NCI-H2081 (cell line): ENCODE measurements at places on chromosomes 3 and 15.

DNA sequence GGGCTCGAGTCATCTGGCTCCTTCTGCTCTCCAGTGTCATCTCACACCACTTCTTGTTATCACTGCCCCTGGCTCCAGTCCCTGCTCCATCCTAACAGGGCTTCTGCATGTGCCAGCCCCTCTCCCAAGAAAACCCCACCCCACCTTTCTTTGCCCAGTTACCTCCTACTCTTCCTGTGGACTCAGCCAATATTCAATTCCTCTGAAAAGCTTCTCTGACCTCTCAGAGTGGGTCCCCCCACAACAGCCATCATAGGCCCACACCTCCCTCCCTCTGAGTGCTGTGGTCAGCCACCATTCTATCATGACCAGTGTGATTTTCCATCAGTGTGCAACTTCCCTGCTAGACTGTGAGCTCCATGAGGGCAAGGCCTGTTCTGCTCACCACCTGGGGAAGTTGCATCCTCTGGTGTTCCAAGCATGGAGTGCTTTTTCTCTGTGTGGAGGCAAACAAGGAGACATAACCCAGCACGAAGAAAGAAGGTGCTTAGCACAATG lies 71.6 kb downstream of the ADCY5 start:
- no peak for DNase-seq

DNA sequence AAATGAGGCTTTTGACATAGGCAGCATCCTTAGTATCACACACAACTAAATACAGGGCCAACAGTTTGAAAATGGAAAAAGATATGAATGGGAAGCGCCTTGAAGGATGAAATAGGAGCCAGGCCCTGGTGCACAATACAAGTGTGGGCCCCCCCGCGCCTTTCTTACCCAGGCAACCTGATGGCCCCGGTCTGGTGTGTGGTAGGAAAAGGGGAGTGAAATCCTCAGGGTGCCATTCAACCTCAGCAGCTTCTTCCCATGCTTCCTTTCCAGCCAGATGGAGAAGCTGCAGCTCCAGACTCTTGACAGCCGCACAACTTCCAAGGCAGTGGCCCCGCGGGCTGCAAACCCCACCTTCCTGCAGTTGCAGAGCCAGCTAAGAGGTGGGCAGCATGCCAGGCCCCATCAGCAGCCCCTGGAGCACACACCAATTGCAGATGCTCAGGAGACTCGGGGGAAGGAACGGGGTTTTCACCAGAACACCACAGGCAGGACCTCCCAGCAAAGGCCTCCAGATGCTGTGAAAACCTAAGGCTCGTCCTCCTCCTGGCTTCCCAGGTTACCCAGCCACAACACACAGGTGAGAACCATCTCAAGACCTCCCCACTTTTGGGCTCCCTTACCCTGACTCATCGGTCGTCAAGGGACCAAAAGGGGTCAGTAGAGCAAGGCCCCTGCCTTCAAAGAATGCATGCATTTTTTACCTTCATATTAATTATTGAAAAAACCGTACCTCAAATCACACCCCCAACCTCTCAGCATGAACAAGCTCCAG lies 101.6 kb downstream of the CPN2 start:
- peak; percentile 45 for DNase-seq

DNA sequence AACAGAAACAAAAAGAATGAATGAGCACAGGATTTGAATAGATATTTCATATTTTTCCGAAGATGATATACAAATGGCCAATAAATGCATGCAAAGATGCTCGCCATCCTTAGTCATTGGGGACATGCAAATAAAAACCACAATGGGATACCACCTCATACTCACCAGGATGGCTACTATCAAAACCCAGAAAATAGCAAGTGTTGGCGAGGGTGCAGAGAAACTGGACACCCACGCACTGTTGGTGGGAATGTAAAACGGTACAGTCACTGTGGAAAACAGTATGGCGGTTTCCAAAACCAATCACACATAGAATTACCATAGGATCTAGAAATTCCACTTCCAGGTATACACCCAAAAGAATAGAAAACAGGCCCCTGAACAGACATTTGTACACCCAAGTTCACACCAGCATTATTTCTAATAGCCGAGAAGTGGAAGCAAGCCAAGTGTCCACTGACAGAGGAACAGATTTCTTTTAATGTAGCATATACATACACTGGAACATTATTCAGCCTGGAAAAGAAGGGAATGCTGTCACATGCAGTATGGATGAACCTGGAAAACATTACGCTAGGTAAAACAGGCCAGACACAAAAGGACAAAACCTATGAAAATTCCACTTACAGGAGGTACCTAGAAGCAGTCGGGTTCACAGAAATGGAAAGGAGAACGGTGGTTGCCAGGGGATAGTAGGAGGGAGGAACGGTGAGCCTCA lies 3.6 kb downstream of the RNF168 start:
- DNase-seq: no peak

DNA sequence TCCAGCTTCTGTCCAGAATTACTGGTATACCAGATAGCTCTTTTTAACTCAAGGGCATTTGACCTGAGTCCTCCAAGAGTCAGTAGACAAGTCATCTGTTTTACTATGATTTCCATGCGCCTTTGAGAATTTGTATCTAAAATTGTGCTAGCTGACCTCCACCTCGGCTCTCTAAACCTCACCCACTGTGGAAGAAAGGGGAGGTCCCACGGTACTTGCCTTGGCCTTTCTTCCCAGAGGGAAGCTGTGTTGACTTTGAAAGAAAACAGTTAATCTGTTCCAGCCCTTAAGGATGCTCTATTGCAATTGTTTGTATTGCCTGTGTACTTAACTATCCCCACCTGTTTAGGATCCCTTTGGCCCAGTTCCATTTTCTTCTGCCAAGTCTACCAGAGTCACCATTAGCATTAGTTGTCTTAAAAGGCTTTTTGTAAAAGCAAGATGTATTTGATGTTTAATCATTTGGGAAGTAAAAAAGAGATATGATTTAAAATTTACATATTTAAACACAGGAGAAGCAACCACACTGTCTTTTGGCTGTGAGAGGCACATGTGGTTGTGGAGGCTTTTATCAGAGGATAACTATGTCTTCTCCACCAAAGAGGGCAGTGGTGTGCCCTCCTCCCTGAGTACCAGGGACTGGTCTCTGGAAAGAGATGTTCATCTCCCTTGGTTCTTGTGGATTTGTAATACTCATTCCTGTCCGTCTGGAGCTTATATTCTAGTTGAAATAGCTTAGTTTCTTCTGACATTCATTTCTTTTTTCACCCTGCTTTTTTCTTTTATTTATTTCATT lies 88.8 kb downstream of the CRTC3 start:
- peak; percentile 67 for DNase-seq

- no peak for DNase-seq
Measured at GRCh38 chr3:9912294-9912935, 4.5 kb upstream of the IL17RC start.

DNA sequence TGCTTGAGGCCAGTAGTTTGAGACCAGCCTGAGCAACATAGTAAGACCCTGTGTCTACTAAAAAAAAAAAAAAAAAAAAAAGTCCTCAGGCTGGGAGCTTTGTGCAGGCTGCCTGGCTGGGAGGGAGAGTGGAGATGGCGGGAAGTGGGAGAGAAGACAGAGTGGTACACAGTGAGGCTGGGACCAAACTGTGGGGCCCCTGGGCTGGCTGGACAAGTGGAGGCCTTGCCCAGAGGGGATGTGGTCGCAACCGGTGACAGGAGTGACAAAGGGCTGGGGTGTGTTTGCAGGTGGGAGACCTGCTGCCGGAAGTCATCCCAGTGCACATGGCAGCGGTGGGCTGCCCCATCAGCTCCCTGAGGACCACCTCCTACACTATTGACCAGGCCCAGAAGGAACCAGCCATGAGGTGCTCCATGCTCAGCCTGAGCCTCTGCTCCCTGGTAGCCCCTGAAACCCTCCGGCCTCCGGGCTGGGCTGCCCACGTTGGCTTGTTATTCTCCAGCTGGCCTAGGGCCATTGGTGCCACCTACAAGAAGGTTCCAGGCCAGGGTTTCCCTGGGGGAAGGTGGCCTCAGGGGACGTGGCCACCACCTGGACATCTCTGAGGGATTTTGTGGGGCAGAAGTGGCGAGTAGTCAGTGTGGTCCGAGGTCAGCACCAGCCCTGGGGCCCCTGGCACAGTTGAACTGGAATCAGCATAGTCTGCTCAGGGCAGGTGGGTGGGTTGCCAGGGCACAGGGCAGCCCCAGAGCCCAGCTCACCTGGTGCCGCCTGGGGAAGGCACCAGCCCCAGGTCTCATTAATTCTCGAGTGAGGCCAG lies 22.7 kb downstream of the ACAA1 start:
- no peak for DNase-seq

DNA sequence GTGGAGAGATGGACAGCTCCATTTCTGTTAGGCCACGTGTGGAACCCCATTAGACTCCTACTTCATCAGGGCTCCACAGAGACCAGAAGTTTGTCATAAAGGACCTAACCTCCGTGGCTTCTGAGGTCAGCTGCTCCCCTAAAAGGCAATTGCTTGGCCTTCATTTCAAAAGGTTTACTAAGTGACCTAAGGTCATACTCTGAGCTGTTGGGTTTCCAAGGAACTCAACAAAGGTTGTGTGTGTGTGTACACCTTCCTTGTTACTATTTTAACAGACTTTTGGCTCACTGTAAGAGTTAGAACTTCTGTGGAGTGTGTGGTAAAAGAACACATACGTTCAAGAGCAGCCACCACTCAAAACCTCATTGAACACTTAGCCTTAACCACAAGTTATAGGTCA lies 73.9 kb downstream of the SEC22A start:
- no peak for DNase-seq

- DNase-seq: no peak
Measured at GRCh38 chr3:94402126-94402525, 339.3 kb downstream of the NSUN3 start.

GRCh38 chr3:132242790-132243189 lies 74.4 kb upstream of the ACP3 start:
- DNase-seq: no peak

- peak; percentile 1 for DNase-seq
Measured at GRCh38 chr15:43132830-43133429, 456 bp upstream of the TMEM62 start.

DNA sequence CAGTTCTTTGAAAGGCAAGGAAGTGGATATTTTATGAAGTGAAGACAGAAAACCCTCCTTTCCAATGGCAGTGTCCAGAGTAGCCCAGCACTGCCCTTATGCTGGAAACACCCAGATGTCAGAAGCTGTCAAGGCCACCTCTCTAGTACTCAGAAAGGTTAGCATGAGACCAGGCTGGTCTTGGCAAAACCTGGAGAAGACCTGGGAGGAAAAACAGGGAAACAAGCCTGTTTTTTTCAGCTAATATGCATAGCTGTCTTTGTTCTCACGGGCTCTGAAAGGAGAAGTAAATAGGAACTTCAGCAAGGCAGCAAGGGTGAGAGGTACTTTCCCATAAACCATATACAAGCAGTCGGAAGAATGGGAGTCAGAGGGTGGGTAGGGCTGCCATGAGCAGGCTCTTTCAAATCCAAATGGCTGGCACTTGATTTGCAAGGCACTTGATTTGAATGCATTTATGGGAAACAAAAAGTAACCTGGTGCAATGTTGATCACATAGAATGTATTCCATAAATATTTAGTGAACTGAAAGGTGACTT lies 55.8 kb downstream of the HEG1 start:
- DNase-seq: no peak

DNA sequence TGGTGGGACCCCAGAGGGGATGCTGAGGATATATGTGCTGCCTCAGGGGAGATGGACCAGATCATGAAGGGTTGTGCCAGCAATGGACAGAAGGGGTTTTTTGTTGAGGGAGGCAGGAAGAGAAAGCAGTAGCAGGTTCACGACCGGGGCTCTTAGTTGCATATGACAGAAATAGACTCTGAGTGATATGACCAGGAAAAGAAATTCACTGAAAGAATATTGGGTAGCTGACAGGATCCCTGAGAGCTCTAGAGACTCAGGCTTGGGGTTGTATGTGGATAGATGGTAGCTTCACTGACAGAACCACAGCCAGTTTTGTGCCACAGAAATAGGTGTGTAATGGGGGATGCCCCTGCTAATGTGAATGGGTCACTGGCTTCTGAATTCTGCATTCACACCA lies 241.6 kb downstream of the ZNF621 start:
- DNase-seq: no peak

GRCh38 chr15:38438031-38438986 lies 15.6 kb upstream of the FAM98B start:
- DNase-seq: no peak

DNA sequence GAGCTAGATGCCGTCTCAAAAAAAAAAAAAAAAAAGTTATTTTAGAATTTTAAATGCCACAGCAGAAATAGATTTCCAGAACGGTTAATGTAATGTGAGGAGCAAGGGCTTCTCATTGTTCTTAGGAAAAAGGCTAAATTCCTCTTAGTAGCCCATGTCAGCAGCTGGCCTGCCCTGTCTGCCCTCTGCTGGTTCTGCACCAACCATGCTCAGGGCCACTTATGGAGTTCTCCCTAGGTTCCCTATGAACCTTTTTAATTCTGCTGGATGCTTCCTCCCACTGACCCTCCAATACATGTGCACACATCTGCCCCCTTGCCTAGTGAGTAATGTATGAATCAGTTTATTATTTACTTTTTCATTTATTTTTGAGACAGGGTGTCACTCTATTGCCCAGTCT lies 32.2 kb upstream of the DPPA4 start:
- no peak for DNase-seq

DNA sequence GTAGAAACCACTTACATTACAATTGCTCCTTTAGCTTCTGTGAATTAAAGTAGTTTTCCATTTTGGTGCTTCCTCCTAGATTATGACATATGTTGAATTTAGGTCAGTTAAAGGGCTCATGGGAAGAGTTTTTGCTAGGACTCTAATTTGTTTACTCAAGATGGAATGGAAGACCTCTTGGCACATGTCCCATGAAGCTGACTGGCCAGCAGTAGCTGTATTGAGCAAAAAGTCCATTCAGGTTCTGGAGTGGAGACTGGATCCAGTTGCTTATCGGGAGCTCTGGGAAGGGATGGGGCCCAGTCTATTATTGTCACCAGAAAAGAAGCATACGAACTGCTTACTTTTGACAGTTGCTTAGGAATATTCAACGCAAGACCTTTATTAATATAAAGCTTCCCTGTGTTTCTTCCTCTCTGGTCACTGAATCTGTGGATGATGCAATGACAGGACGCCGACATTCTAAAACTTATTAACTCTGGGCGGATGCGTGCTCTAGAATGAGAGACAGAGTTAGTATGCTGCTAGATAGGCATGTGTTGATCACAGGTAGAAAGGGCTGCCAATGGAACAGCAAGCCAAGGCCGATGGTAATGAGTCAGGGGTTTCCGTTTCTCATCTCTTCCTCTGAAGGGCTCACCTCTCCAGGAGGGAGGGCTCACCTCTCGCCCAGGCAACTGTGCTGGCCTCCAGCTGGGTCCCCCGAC lies 155.8 kb downstream of the NR1D2 start:
- no peak for DNase-seq

GRCh38 chr15:31089368-31090047 lies 12.0 kb downstream of the TRPM1 start:
- no peak for DNase-seq
